ENCODE measurements at places on chromosomes 2 and 18.

DNA sequence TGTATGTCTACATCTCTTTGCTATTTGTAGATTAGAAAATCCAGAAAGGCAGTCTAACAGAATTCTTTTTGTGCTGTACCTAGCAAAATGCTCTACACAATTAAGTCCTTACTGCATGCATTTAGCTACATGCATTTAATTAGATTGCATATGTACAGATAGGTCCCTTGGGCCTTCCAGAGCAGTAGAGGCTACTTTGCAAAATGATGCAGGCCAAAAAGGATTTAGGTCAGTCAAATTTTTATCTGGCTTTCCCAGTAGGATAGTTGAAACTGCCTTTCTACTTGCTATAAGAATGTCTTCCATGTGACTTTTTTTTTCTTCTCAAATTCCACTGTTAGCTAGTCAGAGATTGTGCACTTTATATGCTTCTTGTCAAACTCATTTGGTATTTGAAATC, 19.3 kb downstream of the GALNT13 start:
- no peak for DNase-seq

DNA sequence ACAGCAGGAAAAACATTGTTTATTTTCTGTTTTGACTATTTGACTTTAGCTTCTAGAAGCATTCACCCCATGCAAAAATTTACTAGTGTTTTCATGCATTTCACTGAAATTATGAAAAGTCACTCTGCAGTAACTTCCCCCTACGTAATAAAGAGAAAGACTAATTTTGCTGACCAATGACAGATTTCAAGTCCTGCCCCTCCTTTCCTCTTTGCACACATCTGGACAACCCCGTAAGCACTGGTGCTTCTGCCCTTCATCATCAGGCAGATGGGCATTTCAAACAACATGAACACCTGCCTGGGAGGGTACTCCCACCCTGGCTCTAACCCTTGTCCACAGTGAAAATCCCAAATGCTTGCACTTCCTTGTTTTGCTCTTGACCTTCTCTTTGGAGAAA, 815.0 kb upstream of the ID2 start:
- no peak for DNase-seq

GRCh38 chr2:129068543-129068942, 749.9 kb upstream of the HS6ST1 start:
- DNase-seq: no peak

DNA sequence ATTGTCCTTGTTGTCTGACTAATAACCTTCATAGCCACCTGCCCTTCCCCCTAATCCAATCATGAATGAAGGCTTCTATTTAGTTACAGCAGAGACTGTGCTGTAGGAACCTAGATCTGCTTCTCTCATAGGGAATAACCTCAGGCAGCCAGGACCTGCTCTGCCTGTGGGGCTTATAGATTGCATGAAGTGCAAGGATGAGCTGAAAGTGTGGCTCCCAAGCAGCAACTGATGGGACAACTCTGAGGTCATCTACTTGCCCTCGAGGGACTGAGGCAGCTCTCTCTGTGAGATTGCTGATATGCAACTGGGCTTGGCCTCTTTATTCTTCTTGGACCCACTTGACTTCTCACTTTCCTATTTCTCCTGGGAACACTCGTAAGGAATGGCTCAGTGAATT, 23.8 kb upstream of the SLC38A11 start:
- no peak for DNase-seq

GRCh38 chr2:101958061-101958460, 33.7 kb upstream of the IL1R2 start:
- no peak for DNase-seq

GRCh38 chr2:42917425-42917927, 125.1 kb upstream of the HAAO start:
- DNase-seq: no peak

GRCh38 chr2:200695191-200695590, 109.4 kb downstream of the AOX1 start:
- DNase-seq: no peak

GRCh38 chr2:19841918-19842693, 59.7 kb downstream of the TTC32 start:
- no peak for DNase-seq

DNA sequence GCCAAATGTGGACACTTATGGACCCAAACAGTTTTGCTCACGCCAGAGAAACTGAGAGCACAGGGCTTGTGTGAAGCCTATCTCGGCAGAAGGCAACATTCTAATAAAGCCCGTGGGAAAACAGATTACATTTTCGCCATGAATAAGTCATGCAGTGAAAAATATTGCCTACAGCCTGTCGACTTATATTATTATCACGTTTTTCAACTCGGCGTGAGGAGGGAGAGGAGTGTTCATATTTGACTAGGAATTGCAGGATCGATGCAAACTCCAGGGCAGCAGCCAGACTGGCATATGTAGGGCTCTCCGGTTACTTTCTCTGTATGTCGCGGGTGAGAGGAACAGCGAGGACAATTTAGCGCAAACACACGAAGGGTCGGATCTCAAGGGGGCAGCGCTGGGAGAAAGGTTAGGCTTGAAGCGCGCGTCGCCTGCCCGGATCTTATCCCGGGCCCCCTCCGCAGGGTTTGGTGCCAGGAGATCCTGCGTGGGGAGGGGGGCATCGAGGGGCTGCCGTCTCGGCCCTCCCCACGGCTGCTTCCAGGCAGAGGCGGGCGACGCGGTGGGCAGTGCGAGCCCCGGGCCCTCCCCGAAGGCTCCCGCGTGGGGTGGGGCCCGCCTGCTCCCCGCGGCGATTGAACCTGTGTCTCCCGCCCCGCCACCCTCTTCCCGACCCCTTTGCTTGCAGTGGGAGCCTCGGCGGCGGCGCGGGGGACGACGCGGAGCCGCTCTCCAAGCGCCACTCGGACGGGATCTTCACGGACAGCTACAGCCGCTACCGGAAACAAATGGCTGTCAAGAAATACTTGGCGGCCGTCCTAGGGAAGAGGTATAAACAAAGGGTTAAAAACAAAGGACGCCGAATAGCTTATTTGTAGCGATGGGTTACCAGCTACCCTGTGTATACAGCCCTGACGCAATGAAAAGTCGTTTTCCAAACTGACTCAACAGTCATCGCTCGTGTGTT, 4.4 kb downstream of the ADCYAP1 start:
- no peak for DNase-seq

DNA sequence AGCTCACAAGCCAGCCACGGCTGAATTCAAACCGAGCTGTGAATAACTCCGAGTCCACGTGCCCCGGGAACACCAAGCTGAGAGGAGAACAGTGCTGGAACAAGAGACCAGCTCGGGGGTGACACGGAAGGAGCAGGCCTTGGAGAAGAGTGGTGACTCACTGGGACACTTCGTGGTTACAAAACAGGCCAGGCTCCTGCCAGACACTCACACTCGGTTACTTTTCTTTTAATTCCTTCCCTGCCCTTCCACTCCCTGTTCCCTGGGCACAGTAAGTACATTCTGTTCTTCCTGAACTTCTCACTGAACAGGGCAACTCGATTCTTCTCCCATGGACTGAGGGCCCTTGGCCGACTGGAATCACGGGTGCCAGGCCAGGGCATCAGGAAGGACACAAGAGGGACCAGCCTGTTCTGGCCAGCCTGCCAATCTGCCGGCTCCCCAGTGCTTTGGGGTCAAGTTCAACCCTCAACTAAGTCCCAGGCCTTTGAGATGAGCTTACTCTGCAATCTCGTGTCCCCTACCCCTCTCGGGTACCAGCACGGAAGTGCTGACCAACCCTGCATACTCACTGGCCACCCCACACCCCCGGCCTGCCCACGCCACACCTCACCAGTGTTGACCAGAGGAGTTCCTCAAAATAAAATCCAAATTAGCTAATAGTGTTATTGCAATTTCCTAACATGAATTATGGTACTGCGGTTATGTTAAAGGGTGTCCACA, 87.5 kb downstream of the TFCP2L1 start:
- DNase-seq: no peak

- DNase-seq: no peak
Observed at GRCh38 chr2:214856137-214856536, 46.7 kb upstream of the BARD1 start.

- peak; percentile 50 for DNase-seq
Observed at GRCh38 chr2:171159372-171160118, 1.1 kb downstream of the TLK1 start.

DNA sequence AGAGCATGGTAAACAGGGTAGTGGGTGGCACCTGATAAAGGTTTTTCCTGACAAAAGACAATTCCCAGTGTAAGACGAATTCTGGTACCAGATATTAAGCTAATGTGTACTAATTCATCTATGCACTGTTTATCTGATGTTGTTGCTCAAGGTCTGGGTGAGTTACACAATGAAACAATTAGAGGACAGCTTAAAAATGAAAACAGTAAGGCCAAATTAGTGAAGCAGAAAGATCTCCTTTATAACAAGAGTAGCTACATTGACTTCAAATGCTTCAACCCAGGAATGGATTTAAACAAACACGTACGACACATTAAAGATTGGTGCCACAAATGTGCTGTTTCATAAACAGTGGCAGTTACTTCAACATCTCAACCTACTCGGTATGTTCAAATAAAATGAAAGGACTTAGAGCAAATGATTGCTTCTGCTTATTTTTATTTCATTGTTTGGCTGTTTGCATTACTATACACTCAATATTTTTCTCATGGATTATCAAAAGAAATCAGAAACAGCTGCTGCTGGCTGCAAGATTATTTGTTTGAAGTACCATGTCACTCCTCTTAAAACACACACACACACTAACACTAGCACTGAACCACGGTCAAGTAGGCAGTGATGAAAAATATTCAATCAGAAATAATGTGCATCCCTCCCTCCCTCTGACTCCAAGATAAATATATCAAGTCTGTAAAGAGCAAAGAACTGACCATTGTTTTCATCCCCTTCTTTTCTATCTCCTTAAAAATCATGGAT, 94.4 kb upstream of the RND3 start:
- DNase-seq: no peak

GRCh38 chr2:10137053-10137843, 14.7 kb downstream of the RRM2 start:
- DNase-seq: no peak

DNA sequence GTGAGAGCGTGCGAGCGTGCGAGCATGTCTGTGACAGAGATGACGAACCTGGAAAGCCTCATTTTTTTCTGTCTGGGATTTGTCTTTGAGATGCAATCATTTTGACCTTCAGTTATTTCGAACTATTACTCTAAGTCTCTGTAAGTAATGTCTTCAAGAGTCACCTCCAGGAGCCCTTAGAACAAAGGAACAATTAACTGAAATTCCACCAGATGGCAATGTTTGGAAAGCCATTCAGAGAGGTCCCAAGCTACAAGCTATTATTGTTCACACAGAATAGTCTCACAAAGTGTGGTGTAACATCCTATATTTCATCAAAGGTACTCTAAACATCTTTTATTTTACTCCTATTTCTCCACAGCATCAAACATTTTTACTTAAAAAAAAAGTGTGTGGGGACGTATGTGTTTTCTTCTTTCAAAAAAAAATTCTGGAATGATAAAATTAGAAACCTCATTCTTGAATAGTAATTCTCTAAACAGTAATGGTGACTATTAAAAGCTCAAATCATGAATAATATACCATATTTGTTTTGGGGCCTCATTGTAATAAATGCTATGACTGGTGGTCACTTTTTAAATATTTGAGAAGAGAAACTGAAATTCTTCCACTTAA, 35.1 kb upstream of the MAPRE2 start:
- DNase-seq: peak; percentile 60

DNA sequence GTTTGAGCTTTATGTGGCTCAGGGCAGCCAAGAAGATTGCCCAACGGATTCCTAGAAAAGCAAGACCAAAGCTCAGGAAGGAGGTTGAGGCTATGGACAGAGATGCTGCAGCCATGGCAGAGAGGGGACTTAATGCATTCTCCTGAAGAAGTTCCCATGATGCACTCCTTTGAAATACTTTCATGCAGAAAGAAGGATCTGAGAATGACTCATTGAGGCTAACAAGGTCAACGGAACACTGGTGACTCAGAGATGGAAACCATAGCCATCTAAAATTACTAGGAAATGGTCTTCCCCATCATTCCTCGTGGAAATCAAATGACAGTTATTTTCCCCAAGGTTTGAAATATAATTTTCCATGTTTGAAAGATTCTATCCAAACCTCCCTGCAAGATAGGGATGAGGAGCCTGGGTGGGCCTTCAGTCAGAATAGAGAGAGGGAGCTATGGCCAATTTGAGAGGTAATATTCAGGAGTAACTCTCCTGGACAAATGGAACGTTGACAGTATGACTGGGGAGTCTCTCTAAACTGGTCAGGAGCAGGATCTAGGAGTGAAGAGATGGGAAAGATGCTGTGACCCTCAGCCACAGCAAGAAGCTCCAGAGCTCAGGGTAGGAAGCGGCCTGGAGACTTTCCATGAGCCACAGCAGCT, 63.0 kb downstream of the REEP1 start:
- DNase-seq: peak; percentile 13

- DNase-seq: peak; percentile 83
Observed at GRCh38 chr2:164920430-164920829, 34.9 kb downstream of the SLC38A11 start.

GRCh38 chr2:15300624-15301573, 260.2 kb downstream of the NBAS start:
- DNase-seq: no peak

- no peak for DNase-seq
Observed at GRCh38 chr2:3670941-3671340, 12.9 kb downstream of the ALLC start.

- DNase-seq: no peak
Observed at GRCh38 chr2:162127422-162127821, 24.6 kb downstream of the GCG start.

DNA sequence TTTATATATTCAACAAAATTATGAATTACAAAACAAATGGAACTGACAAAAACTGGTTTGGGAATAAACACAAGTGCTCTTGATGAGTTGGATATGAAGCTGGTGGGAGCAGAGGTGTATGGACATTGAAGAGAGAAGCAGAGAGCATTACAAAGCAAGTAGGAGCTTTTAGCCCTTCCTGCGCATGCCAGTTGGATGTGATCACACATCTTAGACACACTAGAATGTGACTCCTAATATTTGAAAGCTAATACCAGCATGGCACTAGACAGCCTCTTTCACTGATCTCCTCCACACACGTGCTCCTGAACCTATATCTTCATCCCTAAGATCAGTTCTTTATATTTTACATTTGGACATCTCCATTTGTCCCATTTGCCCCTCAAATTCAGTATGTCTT, 298.1 kb downstream of the MTX2 start:
- DNase-seq: no peak

GRCh38 chr2:55225481-55226020, 6.5 kb downstream of the CLHC1 start:
- DNase-seq: no peak
